ENCODE measurements at places on chromosomes 7 and 10.

GRCh38 chr10:72308320-72308987 lies 34.7 kb downstream of the DDIT4 start:
- DNase-seq = no peak

DNA sequence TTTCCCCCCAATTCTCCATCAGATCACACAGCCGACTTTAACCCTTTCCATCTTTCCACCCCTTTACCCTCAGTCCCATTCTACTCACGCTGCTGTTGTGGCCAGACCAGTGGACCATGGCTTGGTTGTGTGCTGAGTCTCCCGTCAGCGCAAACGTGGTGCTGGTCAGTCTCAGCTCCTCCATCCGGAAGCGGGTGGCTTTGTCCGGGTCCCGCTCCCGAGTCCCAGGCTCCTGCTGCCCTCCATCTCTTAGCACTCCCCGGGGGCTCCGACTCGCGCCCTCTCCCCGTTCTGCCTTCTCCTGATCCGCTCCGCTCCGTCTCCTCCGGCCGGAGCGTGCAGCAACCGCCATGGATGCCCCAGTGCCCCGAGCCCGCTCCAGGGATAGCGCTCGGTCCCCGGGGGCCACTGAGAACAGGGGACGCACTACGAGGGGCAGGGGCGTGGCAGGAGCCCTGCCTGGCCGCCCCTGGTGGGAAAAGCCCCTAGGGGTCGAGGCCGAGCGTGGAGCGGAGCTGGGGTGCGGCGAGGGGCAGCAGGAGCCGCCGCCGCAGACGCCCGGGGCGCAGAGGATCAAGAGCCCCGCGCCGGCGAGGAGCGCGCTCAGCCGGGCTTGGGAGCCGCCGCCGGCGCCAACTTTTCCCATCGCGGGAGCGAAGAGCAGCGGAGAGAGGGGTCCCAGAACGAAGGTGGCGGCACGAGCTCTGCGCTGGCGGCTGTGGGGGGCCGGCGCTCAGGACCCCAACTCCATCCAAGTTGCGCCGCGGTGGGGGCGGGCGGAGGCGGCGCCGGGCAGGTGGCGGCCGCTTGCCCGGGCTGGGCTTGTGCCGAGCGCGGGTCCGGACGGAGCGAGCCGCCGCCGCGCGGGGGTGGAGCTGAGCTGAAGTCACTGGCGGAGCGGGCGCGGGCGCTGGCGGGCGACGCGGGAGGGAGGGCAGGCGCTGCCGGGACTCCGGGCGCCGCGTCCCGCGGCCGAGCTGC lies at the start of gene SORCS1:
Gene SORCS1 (minus strand): TSS at position 826 of the 981 bp plus-strand sequence.
- DNase-seq = no peak

DNA sequence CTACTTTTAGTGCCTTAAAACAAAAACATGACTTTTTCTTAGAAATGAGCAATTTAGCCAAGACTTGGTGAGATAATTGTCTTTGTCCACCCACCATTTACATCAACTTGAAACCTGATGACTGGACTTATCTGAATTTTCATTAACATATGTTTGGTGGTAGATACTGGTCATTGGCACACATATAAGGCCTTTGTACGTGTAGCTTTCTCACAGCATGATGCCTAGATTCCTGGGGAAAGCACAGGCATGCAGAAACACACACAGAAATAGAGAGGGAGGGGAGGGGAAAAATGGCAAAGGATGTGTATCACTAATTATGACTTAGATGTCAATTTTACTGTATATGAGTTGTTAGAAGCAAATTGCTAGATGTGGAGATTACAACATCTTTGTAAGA lies 488.4 kb downstream of the NXPH1 start:
- no peak for DNase-seq

- no peak for DNase-seq
Observed at GRCh38 chr7:22404421-22405023, 47.6 kb upstream of the RAPGEF5 start.

GRCh38 chr10:103519798-103520197 lies 26.3 kb downstream of the NEURL1 start:
- DNase-seq = no peak

- DNase-seq = no peak
Observed at GRCh38 chr7:51228386-51228958, 88.1 kb downstream of the COBL start.

DNA sequence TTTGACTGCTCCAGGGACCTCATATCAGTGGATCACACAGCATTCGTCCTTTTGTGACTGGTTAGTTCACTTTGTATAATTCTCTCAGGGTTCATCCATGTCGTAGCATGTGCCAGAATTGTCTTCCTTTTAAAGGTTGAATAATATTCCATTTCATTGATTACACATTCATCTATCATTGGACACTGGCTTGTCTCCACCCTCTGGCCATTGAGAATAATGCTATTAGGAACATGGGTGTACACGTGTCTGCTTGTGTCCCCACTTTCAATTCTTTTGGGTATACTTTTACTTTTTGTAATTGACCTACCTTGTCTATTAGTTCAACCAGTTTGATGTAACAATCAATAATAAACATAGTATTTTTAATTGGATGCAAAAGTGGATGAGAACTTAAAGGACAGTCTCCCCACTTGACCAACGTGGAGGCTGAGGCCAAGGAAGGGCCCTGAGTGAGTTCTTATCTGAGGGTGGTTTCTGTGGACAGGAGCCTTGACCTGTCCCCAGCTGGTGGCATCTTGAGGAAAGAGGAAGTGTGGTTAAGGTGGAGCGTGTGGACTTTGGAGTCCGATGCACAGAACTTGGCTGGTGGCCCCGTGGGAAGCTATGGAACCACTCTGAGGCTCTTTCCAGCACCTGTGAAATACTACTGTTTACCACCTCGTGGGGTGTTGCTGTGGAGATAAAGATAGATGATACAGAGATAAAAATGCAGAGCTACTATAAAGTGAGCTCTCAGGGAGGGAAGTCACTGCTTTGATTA lies 16.6 kb downstream of the WDFY4 start:
- DNase-seq = no peak

- DNase-seq = no peak
Observed at GRCh38 chr10:106132956-106133355, 1031.5 kb downstream of the SORCS1 start.

DNA sequence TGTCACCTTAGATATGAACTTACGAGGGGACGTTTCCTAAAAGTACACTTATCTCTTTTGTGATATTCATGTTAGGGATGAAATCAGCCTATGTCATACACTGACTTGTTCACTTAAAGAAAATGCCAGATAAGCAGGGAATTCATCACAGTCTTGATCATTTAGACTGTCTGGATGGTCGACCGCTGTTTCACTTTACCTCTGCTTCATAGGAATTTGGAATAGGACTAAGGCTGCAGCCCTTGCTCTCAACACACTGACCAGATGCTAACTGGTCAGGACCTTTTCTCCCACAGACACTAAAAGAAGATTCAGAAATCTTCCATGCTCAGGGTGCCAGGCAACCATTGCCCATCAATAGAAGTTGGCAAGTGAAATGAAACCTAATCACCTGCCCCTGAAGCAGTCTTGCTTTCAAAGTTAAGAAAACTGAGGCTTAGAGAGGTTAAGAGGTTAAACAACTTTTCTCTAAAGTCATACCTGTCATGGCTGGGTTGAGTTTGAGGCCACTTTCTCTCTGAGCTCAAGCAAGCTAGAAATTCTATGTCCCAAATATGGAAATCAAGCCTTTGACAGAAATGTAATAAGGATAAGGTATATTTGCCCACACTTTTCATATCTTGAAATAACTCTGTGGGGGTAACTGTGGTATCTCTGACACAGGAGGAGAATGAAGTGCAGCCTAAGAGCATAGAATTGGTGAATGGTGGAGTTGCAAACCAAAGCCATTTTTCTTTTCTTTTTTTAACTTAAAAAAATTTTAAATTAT lies 77.1 kb downstream of the MAP3K8 start:
- DNase-seq = no peak

DNA sequence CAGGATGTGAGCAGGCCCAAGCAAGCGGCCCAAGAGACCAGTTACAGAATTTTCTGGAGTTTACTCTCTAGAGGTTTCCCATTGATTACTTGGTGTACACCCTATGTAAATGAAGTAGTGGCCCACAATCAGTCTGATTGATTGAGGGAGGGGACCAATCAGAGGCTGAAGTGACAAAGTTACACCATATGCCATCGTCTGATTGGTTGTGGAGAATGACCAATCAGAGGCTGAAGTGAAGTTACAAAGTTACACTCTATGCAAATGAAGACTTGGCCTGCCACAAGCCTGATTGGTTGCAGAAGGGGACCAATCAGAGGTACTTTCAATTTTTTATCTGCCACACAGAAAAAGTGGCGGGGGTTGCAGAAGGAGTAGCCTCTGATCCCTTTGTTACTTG lies 83.7 kb downstream of the KIF20B start:
- DNase-seq = no peak

- no peak for DNase-seq
Observed at GRCh38 chr10:68233046-68233445, 1.1 kb upstream of the ATOH7 start.

DNA sequence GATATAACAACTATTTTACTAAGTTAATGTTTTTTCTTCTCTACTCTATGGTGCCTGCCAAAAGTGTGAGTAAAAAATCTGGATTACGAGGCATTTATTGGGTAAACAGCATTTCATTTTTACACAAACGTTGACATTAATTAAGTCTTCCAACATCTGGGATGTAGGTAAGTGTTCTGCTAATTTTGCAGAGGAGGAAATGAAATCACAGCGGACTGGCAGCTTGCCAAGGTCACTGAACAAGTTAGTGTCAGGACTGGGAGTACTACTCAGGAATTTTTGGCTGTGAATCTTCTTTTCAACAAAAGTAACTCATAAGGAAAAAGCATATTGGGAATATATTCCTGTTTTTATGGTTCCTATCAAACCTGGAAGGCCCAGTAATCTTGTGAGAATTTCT lies 612.1 kb upstream of the FZD8 start:
- no peak for DNase-seq

DNA sequence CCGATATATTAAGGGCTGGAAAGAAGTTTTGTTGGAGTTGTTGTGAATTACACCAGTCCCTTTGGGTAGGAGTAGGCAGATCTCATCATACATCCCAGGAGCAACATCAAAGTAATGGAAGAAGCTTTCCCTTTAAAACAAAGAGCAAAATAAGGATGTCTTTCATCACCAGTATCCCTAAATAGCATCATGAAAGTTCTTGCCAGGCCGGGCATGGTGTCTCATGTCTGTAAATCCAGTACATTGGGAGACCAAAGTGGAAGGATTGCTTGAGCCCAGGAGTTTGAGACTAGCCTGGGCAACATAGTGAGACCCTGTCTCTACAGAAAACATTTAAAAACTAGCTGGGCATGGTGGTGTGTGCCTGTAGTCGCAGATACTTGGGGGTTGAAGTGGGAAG lies 38.7 kb downstream of the LRRC20 start:
- DNase-seq = no peak

DNA sequence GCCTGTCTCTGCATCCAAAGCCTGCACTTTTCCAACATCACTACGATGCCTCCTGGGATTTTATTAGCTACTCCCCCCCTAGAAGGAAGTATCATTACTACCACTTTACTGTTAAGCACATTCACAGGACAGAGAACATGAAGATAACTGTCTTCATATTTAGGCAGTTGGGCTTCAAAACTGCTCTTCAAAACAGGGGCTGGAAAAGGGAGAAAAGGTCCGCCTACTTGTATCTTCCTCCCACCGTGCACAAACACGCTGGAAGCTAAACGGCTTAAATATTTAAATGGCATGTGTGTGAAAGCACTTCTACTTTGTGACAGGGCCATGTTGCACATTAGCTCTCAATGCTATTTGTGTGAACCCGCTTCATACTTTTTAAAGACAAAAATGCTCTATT lies 999 bp downstream of the ITIH5 start:
- no peak for DNase-seq

GRCh38 chr7:70710651-70711050 lies 421.3 kb upstream of the GALNT17 start:
- DNase-seq = no peak

DNA sequence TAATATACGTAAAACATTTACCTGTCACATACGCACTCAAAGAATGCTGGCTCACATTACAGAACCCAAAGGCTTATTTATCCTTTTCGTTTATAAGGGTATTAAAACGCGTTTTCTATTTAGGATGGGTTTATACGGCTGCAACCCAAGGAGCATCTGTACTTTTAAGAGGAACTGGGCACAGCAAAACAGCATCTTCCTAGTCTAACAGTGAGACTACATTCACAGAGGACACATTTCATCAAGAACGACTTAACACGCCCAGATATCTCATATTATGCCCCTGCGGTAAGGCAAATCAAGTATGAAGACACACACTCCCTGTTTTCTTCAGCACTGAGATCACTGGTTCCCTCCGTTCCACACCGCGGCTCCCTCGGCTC lies 533 bp upstream of the DMTF1 start:
- no peak for DNase-seq

- DNase-seq = no peak
Observed at GRCh38 chr7:11327633-11328032, 354.0 kb downstream of the PHF14 start.

GRCh38 chr7:87414794-87415188 lies 60.7 kb downstream of the ABCB4 start:
- DNase-seq = no peak

GRCh38 chr10:44947371-44948152 lies 12.0 kb upstream of the RASSF4 start:
- no peak for DNase-seq

GRCh38 chr7:47591655-47592572 lies 10.0 kb upstream of the TNS3 start:
- DNase-seq = no peak

GRCh38 chr7:150994141-150994837 lies 3.5 kb downstream of the NOS3 start:
- DNase-seq = no peak

DNA sequence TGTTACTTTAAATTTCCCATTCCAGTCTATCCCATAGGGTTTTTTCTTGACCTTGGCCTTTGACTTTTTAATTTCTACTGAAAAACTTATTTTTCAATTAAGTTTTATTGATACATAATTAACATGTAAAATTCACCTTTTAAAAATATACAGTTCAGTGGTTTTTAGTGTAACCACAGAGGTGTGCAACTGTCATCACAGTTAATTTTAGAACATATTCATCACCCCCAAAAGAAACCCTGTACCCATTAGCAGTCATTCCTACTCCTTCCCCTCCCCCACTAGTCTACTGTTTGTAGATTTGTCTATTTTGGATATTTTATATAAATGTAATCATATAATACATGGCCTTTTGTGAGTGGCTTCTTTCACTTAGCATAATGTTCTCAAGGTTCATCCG lies 96.5 kb upstream of the GJD4 start:
- DNase-seq = no peak

- no peak for DNase-seq
Observed at GRCh38 chr7:78587443-78588044, 789.0 kb downstream of the PHTF2 start.

GRCh38 chr10:100013621-100014020 lies 3.9 kb upstream of the DNMBP start:
- DNase-seq = no peak

DNA sequence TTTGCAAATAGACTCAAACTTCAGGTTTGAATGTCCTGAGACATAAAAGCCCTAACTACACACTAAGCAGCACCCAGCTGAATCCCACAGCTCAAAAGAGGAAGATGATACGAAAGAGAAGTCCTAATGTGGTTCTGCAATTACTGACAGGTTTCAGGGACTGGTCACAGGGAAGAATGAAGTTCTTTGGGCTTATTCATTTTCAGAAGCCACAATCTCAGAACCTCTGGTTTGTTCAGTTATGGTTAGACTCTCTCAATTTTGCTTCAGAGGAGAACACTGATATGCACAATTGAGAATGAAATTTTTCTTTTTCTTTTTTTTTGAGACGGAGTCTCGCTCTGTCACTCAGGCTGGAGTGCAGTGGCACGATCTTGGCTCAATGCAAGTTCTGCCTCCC lies 94.6 kb upstream of the FAM180A start:
- DNase-seq = no peak
